Esophagus muscularis mucosa (tissue), 4 donors: ENCODE measurements at places on chromosomes 1 and 21. TPM values are rescaled to one million over a fixed set of nuclear protein-coding genes. Genes with fewer than 3 reads are reported as not detected.

DNA sequence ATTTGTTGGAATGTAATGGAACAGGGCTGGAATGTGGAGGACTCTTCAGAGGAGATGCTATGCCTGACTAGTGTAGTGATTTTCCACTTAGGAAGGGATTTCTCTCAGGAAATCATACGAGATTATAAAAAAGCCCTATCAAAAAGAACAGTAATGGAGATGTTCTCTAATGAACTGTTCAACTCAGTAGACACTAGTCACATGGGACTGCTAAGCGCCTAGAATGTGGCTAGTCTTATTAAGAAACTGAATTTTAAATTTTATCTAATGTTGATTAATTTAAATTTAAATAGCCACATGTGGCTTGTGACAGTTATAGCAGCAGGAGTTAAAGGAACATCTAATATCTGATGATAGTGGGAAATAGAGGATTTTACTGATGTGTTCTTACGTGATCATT lies 94.0 kb downstream of the SLC35F3 start:
- H3K4me1 ChIP-seq = no peaks in the 10 kb centered on the region
- no peak for DNase-seq
- H3K27me3 ChIP-seq = peaks cover 5% of the 10 kb centered on the region
- H3K36me3 ChIP-seq = no peaks in the 10 kb centered on the region

GRCh38 chr1:168223261-168223660 lies 2.5 kb upstream of the SFT2D2 start:
- DNase-seq = no peak
- H3K27me3 ChIP-seq = no peaks in the 10 kb centered on the region

HOOK1 gene
- under 0.01 TPM for total RNA-seq

OSBPL9 gene
- total RNA-seq = 66.8 TPM
